ENCODE measurements at places on chromosomes 4 and X. TPM values are rescaled to one million over a fixed set of nuclear protein-coding genes. Genes with fewer than 3 reads are reported as not detected.

DNA sequence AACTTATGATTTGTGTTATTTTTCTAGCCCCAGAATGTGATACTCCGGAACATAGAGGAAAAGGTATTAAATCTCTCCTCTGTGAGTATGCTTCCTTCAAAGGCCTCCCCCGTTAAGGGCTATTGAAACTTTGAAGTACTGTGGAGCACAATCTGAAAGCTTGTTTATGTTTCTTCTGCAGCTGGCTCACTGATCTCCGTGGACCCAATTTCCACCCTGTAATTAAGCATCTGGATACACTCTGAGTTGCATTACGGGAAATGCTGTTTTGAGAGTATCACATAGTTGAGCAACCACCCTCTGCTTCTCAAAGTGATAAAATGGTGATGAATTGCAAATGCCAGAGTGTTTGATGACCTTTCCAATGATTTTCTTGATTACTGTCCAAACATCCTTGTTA is 296.8 kb upstream of the PABPC5 start:
- no peak for DNase-seq

The INTS6L gene
- 7.2 TPM for total RNA-seq

DNA sequence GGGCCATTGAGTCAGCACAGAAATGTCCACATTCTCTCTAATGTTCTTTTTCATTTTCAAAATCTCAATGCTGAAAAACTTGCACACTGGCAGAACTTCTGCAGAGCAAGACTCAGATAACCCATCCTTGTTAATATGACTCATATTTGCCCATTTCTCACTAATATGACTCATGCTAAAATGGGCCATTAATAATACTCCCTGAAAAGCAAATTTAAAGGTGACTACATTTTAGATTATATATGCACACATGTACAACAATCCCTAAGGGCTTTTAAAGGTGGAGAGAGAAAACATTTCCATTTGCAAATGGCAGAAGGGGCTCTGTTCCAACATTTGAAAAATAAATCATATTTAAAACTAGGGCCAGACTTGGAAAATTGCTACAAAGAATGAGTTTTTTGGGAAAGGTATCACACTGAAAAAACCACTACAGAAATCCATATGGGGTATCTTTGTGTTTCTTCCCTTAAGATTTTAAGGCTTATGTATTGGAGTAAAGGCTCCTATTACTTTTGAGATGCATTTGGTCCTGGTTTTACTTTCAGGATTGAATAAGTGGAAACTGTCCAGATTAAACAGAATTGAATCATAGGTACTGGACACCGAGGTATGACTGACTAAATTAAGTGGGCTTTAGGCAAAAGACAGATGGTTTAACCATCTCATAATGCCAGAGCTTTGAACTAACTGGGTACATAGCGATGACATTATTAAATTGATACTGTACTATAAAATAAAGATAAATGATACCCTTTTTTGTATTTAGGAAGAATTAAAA is 30.0 kb downstream of the TLR2 start:
- DNase-seq: no peak

DNA sequence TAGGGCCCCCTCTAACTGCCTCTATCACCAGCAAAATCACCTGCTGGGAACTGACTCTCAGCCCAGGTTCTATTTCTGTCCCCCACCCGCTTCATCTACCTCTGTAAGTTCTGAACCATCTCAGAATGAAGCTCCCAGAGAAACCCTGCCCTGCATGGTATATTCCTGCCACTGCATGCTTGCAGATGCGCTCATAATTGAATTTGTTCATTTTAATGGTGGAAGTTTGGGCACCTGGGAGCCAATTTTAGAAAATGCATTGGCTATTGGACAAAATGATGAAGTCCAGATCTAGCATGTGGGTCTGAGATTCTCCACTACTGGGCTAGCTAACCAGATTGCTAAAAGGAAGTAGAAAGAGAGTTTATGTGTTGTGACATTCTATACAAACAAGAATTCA is 28.6 kb upstream of the SLC10A4 start:
- DNase-seq: no peak

GRCh38 chrX:101164766-101165590 is 54.6 kb upstream of the DRP2 start:
- no peak for DNase-seq

DNA sequence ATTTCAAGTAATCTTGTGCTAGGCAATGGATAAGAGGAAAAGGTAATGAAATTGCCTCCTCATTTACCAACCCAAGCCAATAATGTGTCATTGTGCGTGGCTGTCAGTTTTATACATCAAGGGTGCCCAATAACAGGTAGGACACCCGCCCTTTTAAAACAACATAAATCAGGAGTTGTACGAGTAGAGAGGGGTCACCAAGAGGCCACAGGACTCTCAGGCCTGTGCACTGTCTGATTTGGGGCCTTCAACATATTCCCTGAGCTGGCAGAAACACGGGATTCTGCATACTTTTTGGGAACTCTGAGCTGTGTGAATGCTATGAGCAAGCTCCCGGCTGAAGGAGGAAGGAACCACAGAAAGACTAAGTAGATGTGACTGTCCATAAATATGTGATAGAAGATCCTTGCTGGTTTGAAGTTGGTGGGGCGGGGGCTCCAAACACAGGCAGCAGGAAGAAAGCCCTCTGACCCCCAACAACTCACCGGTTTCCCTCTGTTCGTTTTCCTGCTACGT is 82.7 kb upstream of the MAML3 start:
- no peak for DNase-seq

- DNase-seq: peak; percentile 31
Measured at GRCh38 chrX:46686003-46686645, 72.8 kb downstream of the SLC9A7 start.

DNA sequence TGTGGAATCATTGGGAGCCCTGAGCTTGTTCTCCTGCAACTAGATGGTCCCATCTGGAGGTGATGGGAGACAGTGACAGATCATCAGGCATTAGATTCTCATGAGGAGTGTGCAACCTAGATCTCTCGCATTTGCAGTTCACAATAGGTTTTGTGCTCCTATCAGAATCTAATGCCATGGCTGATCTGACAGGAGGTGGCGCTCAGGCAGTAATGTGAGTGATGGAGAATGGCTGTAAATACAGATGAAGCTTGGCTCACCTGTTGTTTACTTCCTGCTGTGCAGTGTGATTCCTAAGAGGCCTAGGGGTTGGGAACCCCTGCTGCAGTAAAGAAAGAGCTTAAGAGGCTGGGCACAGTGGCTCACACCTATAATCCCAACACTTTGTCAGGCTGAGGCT is 42.2 kb upstream of the PUDP start:
- no peak for DNase-seq

The VCX3A gene
- total RNA-seq: not detected

The TMPRSS11B gene
- not detected for total RNA-seq

- no peak for DNase-seq
Measured at GRCh38 chr4:15084780-15085179, 82.5 kb downstream of the CPEB2 start.

The PF4V1 gene
- not detected for total RNA-seq

DNA sequence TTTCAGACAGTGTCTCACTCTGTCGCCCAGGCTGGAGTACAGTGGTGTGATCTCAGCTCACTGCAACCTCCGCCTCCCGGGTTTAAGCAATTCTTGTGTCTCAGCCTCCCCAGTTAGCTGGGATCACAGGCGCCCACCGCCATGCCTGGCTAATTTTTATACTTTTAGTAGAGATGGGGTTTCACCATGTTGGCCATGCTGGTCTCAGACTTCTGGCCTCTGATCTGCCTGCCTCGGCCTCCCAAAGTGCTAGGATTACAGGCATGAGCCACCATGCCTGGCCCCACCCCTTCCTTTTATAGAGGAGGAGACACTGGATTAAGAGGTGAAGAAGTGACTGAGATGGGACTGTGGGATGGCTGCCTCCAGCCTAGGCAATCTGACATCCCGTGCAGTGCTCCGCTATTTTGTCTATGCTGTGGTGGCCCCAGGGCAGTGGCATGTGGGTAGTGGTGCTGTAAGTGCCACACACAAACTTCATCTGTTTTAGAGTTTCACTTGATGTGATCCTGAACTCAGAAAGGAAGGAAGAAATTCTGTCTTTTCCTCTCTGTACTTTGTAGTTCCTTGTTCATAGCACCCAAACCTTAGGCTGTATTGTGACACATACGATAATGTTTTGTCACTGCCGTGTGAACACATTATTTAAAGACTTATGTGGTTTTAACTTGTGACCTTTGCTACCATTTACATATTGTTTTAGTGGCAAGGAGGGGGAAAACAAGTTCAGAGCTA is 48.9 kb downstream of the FNIP2 start:
- DNase-seq: no peak

The UGT2B10 gene
- total RNA-seq: not detected

The NDUFA1 gene
- total RNA-seq: 91.9 TPM

- no peak for DNase-seq
Measured at GRCh38 chrX:53266914-53267313, 14.5 kb downstream of the IQSEC2 start.

DNA sequence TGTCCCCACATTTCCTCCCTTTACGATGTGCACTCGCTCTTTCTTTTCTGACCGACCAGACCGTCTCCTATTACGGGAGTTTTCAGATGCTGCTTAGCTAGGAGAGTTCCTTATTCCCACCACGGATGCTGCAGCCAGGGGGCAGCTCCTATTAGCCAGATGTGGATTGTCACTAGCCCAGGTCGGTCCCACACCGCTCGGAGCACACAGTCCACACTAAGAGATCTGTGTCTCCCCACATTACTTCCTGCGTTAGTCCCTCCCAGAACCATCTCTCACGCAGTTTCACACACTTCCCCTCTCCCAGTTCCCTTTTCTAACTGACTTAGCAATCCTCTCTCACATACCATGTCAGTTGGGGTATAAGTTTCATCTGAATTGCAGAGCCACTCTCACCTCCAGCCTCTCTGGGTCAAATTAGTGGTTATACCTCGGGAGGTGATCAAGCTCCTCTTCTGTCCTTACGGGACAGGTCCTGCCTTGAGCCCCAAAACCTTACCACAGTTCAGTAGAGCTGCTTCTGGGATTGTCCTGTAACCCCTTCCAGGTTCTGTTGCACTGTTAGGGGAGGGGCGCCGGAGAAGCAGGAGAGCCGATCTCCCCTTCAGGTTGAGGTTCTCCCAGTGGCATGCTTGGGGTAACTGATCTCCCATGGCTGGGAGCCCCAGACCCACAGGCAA is 28.2 kb downstream of the SULT1E1 start:
- DNase-seq: no peak

GRCh38 chr4:189364032-189364449 is 576.6 kb upstream of the FRG1 start:
- no peak for DNase-seq

DNA sequence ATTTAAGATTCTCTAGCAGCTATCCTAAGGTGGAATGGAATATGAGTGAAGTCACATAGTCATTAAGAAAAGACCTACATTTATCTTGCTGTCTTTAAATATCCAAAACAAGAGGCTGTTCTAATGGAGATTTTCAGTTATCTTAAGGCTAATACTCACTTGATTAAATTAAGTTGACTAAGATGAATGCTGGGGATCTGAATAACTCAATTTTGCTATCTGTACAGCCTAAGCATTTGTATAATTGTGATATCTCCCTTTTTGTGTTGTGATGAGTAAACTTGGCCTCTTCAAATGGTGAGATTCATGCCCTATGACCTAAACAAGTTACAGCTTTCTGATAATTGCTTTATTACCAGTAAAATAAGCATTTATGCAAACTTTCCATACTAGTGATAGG is 13.6 kb upstream of the GUCY1A1 start:
- DNase-seq: no peak

The ANOS1 gene
- 38.0 TPM for total RNA-seq

DNA sequence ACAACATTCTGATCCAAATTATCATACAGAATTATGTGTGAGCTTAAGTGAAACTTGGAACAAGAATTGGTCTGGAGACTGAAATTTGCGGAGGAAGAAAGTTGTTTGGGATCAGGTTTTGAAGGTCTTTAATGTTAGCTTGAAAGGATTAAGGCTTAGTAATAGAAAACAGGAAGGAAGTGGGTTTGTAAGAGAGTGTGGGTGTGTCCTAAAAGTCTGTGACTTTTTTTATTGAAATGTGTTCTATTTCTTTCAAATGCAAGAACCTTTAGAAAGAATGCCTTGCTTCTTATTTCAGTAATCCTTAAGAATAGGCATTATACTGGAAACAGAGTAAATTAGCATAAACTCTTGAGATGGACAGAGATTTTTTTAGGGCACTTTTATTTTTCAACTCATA is 198.0 kb downstream of the GALNTL6 start:
- no peak for DNase-seq

GRCh38 chr4:153535772-153536513 is 69.8 kb downstream of the TMEM131L start:
- no peak for DNase-seq

- DNase-seq: no peak
Measured at GRCh38 chr4:111798840-111799239, 346.4 kb upstream of the FAM241A start.

The CSAG1 gene
- not detected for total RNA-seq

DNA sequence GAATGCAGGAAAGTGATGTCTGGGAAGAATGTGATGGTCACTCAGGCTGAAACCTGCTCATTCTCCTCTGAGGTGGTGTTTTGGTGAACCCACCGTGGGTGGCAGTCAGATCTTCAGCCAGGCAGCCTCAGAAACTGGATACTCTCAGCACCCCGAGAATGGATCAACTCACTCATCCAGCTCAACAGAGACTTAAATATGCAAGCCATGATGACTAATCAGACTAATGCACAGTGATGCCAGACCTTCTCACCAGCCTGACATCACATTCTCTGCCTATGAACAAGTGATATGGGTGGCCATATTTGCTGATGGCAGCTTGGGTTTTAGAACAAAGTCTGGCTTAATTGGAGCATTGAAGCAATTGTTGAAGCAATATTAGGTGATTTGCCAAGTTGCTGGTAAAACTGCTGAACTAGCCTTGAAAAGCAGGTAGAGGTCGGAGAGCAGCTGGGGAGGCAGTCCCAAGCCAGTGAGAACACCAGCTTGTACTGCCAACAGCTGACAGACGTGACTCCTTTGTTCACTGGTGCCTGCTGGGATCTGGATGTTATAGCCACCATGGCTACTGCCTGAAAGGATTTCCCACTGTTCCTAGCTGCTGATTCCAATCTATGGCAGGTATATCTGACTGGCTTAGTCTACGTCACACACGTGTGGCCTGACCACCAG is 608.1 kb downstream of the MID1IP1 start:
- DNase-seq: no peak

The C4orf51 gene
- total RNA-seq: not detected

The ADH1A gene
- 1.3 TPM for total RNA-seq

DNA sequence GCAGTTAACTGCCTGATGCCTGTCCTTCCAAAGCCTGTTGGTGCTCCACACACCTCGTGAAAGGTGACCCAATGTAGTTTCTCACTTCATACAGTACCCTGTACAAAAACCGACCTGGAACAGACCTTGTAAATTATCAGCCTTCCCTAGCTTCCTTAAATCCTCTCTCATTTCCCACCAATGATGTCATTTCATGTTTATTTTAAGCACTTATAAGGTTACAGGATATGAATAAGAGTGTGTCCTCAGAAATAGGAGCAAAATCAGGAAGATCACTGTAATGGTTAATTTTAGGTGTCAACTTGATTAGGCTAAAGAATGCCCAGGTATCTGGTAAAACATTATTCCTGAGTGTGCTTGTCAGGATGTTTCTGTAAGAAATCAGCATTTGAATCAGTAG is 44.7 kb downstream of the TMEM150C start:
- DNase-seq: no peak

The SLC4A4 gene
- 17.2 TPM for total RNA-seq
